ENCODE measurements at places on chromosomes 16 and 17.

DNA sequence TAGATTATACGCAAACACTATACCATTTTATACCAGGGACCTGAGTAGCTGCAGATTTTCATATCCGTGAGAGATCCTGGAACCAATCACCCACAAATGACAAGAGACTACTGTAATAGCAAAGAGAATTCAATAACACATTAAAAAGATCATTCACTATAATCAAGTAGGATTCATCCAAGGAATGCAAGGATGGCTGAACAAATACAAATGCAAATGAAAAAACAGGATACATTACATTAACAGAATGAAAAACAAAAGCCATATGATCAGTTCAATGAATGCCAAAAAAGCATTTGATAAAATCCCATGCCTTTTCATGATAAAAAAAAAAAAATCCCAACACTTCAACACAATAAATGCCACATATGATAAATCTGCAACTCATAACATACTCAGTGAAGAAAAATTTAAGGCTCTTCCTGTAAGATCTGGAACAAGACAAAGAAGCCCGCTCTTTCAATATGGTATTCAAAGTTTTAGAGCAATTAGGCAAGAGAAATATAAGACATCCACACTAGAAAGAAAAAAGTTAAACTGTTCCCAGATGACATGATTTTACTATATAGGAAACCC is 29.0 kb downstream of the N4BP1 start:
- no peak for DNase-seq

DNA sequence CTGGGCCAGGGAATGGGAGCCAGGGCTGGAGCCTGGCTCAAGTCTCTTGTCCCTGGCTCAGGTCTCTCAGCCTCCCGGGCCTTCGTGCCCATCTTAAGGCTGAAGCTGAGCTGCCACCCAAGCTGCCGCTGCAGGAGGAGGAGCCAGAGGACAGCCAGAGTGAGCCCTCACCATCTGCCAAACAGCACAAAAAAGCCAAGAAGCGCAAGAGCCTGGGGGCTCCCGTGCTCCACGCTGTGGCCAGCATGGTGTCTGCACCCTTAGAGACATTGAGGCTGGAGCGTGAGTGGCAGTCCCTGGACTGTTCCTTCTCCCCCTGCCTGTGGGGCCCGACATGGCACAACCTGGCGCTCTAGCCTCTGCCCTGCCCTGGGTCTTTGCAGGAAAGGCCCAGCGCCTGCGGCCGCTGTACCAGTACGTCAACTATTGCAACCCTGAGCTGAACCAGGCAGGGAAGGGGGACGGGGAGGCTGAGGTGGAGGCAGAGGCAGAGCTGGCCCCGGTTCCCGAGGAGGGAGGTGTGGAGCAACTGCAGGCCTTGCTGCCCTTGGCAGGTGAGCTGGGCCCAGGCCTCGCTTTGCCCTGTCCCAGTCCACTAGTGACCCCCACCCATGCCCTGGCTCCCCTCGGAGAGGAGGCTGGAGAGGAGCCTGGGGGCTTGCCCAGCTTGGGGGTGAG is 1.3 kb downstream of the C16orf86 start:
- peak; percentile 88 for DNase-seq

DNA sequence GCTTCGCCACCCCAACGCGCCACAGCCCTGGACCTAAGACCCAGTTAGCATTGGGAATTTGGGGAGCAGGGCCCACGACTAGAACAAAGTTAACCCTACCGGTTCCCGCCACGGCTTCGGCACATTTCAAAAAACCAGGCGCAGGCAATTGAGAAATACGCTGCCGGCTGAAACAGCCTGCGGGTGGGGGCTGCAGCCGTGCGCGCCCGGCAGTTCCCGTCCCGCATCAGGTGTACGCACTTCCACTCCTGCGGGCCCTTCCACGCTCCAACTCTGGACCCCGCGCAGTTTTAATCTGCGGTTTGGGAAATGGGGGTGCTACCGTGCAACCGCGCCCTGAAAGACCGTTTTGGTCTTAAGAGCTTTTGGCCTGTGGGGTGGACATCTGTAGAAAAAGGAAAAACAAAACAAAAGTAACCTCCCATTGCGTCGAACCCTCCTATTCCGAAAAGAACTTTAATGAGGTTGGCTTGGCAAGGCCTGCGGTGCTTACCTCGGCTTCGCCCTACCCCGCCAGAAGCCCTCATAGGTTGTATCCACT is 7.1 kb downstream of the IRX5 start:
- DNase-seq = no peak

DNA sequence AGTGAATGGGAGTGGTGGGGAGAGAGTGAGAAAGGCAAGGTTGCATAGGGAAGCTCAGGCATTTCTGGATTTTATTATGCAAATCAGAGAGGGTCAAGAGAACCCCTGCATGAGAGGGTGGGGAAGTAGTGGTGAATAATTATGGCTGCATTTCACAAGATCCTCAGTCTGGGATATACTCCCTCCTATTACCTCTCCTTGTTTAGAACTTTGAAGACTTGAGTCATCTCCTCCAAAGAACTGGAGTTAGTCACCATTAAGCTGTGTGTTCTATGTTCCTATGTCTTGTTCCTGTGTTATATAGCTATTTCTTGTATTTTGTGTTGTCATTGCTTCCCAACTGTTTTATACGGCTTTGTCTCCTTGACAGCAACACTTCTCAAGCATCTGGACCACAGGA is 18.4 kb downstream of the SOX9 start:
- peak; percentile 68 for DNase-seq

GRCh38 chr17:17539591-17539990 is 43.4 kb upstream of the RASD1 start:
- no peak for DNase-seq

GRCh38 chr17:37750292-37750691 is 5.4 kb upstream of the HNF1B start:
- DNase-seq = no peak

DNA sequence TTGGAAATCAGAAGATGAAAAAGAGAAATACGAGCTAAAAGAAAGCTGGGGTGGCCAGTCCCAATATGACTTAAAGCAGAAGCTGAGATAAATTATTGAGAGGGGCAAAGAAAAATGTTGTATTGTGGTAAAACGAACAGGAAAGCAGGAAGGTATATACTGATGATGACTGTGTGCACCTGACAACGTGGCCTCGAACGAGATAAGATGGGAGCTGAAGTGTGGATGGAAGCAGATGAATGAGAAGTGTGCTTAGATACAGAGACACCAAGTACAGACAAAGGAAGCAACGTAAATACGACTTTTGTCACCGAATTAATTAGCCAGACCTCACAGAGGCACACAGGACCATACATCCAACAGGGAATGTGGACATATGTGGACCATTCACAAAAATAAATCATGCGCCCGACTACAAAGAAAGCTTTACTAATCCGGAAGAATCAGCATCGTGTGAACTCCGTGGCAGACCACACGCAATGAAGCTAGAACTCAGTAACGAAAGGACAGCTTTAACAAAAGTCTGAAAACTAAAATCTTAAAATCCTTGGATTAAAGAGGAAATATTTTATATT is 218.7 kb downstream of the RPTOR start:
- no peak for DNase-seq

GRCh38 chr16:1923299-1924034 is 5.3 kb upstream of the HS3ST6 start:
- peak; percentile 54 for DNase-seq

- no peak for DNase-seq
Measured at GRCh38 chr16:84819644-84820304, at the start of gene CRISPLD2. TSS of gene CRISPLD2 (plus strand) at chr16:84819985. CDS start at chr16:84838496, 18,511 bp downstream.

DNA sequence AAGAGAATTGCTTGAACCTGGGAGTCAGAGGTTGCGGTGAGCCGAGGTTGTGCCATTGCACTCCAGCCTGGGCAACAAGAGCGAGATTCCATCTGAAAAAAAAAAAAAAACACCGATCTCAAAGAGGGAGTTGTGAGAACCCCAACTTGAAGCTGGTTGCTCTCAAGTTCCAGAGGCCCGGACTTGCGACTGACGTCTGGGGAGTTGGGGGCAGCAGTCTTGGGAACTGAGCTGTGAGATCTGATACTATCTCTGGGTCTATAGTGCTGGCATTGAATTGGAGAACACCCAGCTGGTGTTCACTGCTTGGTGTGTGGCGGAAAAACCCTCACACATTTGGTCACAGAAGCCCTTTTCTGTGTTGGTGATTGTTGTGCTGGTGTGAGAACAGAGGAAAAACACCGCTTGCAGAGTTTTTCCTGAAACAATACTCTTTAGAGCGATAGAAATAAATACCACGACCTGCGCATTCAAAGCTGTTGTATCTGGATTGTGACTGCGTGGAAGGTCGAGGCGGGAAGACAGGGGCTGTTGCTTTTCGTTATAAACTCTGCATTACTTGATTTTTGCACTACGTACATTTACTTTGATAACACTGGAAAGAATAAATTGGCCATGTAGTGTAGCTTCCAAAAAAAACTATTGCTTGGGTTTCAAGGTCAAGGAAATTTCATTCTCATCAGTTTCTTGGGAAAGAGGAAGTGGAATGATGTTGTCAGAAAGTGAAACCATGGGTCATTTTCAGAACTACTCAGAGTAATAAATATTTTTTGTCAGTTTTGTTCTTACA is 8.8 kb downstream of the SCIMP start:
- no peak for DNase-seq

GRCh38 chr17:55648086-55648485 is 74.6 kb downstream of the TMEM100 start:
- no peak for DNase-seq
